ENCODE measurements at places on chromosomes 3 and 15.

DNA sequence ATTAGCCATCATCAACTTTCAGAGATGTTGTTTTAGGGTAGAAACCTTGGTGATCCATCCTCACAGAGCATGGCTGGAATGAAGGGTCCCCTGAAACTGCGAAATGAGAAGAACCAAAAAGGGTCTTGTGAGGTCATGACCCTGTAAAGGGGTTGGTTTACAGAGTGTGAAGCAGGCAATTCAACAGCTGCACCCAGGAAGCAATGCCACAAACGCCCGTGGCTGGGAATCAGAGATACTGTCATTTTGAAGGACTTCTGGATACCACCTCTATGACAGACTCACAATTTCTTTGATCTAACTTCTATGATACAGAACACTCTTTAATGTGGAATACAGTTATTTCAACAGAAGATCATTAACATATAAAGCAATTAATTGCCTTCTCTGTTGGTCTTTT is 79.1 kb downstream of the GREM1 start:
- no peak for DNase-seq

- DNase-seq = peak; percentile 55
Measured at GRCh38 chr3:11037976-11038375, 45.4 kb downstream of the SLC6A1 start.

- no peak for DNase-seq
Measured at GRCh38 chr3:42119561-42120355, 28.6 kb downstream of the TRAK1 start.

GRCh38 chr15:97687654-97688053 is 272.8 kb upstream of the ARRDC4 start:
- DNase-seq = no peak

DNA sequence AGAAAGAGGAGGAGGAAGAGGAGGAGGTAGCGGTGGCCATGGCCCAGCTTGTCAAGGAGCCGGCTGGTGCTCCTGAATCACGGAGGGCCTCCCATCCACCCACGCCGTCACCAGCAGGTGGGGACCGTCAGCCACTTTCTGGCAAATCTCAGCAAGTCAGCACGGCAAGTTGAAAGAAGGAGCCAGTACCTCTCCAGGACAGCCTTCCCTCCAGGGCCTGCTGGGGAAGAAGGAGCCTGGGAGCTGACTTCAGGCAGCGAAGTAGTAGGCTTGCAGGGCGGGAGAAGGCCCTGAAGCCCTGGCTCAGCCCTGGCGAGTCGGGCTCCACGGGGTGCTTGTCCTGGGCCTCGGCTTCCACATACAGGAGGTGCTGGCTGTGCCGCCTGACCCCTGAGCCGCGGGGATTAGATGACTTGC is 99.2 kb upstream of the TRPM1 start:
- DNase-seq = peak; percentile 40

GRCh38 chr15:76565366-76565765 is 228.8 kb downstream of the ISL2 start:
- no peak for DNase-seq

DNA sequence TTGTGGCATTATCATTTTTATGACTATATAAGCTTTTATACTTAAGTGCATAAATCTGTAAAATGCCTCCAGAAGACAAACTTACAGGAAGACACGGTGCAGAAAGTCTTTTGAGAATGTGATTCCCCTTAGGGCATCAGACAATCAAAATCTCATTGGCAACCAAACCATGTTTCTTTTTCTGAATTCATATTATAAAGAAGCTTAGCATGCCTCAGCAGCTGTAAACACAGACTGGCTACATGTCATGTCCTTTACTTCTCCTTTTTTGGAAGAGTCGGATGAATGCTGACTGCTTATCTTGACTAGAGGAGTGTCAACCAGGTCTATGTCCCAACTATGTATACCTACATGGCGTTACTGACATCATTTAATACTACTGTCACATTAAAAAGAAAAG is 150.1 kb downstream of the PLD1 start:
- no peak for DNase-seq

- DNase-seq = no peak
Measured at GRCh38 chr15:73082812-73083211, 30.5 kb downstream of the NEO1 start.

DNA sequence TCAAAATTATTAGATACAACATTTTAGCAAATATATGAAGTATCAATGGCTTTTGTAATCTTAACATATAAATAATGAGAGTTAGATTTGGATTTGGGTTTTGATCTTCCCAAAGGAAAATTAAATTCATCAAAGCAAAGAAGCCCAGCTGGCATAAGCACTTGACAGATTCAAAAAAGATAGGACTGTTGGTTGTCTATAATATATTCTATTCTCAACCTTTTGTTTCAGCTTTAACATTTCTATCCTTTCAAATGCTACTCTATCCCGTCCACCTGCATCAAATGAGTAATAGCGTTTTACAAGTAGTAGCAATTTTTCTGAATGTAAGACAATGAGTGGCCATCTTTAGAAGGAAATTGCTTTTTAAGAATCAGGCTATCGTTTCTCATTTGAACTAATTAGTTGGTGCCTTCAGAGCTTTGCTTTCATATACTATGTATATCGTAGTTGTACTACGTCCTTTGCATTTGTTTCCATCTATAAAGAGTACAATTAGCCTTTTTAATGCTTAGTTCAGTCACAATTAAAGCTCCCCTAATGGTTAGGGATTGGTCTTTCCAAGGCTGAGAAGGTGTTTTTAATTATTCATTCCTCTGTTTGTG is 278.0 kb downstream of the UBE2E2 start:
- DNase-seq = no peak

GRCh38 chr3:87997298-87997697 is 61.5 kb downstream of the CGGBP1 start:
- no peak for DNase-seq

- DNase-seq = no peak
Measured at GRCh38 chr15:61155741-61156700, 73.1 kb downstream of the RORA start.

- DNase-seq = no peak
Measured at GRCh38 chr15:78800189-78800588, 11.1 kb downstream of the ADAMTS7 start.

GRCh38 chr3:122146466-122146865 is 37.0 kb upstream of the CASR start:
- no peak for DNase-seq

GRCh38 chr3:82834098-82834497 is 1072.7 kb upstream of the GBE1 start:
- DNase-seq = no peak

DNA sequence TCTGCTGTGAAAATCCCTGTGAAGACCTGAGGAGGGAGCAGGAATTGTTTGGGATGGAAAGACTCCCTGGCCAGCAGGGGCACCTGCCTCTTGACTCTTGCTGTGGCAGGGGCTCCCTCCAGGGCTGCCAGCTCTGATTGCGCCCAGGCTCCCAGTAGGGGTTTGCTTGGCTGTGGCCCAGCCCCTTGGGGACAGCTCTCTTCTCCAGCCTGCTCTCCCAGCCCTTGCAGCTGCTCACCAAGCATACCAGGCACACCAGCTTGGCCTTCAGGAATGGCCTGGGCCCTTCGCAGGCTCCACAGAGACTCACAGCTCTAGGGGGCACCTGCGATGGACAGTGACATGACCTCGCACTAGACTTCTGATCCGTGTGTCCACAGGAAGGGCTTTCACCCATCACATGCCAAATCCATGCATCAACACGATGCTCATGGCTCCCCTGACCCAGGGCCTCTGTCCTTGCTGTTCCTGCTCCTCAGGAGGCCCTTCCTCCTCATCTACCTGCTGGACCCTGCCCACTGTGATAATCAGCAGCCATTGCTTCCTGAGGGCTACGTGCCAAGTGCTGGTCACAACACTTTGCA is 61.8 kb downstream of the SCN5A start:
- DNase-seq = no peak

DNA sequence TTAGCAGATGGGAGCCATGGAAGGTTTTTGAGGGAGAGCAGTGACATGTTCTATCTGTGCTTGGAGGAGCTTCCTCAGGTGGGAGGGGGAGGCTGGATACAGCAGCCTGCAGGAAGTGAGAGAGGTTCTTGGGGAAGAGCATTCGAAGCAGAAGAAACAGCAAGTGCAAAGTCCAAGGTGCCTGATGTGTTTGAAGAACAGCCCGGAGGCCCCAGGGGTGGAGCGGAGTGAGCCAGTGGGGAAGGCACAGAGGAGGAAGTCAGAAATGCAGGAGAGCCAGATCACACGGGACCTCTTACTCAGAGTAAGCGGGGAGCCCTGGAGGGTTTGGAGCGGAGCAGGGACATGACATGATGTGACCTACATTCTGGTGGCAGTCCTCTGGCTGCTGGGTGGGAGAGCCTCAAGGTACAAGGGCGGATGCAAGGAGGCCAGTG is 10.8 kb downstream of the ITGA11 start:
- no peak for DNase-seq

DNA sequence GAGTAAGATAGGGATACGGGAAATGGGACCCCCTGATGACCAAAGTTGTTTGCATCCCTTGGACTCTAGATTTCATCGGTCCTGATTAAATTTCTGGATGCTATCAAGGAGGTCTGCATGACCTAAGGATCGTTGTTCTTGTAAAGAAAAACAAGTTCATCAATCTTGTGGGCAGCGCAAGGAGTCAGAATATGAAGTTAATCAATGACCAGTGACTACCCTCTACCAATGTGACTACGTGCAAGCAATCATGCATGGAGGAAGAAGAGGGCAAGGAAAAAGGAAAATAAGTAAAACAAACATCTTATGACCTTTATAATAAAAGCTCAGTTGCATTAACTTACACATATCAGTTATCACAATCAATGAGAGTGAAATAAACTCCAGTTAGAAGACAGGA is 139.7 kb downstream of the RTP4 start:
- DNase-seq = no peak

DNA sequence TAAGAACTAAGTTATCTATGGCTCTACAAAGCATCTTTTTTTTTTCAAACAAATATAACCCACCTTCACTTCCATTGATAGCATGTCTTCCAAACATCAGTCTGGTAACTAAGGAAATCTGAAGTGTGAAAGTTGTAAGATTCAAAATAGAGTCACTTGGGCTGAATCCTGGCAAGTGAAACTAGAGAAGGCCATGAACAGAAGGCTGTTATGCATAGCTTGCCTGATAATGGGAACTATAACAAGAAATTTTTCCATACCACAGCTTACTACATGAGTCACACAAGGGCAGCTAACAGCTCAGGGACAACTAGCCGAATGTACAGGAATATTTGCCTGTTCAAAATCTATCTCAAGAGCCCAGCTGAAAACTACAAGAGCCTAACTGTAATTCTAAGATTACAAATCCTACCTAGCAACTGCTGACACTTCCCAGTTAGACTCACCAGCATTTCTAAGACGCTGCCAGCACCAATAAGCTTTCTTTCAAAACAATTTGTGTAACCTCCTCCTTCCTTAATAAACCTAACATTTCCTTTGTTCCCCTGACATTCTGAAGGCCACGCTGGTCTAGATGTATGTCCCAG is 1066.5 kb downstream of the PLOD2 start:
- DNase-seq = no peak

DNA sequence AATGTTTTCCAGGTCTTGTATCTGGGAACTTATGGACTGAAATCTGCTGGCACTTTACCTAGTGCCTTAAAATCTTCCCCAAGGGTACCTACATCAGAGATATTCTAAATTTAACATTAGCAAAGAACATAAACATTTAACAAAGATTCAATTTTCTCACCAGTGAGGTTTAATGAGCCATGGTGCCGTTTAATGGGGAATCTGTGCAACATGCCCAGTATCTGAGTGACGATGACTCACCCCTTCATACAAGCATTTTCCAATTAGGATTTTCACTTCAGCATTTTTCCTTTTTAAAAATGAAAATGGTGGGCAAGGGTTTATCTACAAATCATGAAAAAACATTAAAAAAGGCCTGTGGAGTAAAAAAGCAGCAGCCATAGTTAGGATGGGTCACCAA is 189.4 kb downstream of the SLC9A9 start:
- no peak for DNase-seq

- DNase-seq = no peak
Measured at GRCh38 chr3:138332472-138333073, 2.9 kb upstream of the NME9 start.

GRCh38 chr3:25587094-25587493 is 77.6 kb downstream of the TOP2B start:
- no peak for DNase-seq

- DNase-seq = no peak
Measured at GRCh38 chr15:56199038-56199437, 44.6 kb downstream of the RFX7 start.

GRCh38 chr3:136751316-136752171 is 634 bp downstream of the STAG1 start:
- DNase-seq = peak; percentile 76

DNA sequence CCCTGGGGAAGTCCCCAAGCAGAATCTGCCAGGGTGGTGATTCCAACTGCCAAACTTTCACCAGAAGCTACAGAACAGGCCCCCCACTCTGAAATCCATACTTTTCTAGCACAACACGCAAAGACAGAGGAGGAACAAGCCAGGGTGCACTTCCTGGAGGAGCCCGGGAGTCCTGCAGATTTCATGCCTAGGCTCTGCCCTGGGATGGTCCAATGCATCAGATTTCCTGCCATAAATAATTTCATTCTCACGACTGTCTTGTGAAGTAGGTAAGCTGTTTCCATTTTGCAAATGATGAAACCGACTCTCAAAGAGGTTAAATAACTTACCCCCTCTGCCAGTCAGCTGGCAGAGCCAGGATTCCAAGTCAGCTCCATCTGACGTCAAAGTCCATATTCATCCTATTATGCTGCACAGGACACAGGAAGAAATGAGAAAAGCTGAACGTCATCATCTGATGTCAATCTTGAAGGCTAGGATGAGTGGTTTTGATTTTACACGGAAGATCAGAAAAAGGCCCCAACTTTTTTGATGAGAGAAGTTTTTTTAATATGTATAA is 134.8 kb upstream of the IGF1R start:
- DNase-seq = no peak

Data from head of caudate nucleus (tissue), 42 donors.